Ureter (tissue), 1 donor: ENCODE measurements at places on chromosomes 2 and 18. TPM values are rescaled to one million over a fixed set of nuclear protein-coding genes. Genes with fewer than 3 reads are reported as not detected.

DNA sequence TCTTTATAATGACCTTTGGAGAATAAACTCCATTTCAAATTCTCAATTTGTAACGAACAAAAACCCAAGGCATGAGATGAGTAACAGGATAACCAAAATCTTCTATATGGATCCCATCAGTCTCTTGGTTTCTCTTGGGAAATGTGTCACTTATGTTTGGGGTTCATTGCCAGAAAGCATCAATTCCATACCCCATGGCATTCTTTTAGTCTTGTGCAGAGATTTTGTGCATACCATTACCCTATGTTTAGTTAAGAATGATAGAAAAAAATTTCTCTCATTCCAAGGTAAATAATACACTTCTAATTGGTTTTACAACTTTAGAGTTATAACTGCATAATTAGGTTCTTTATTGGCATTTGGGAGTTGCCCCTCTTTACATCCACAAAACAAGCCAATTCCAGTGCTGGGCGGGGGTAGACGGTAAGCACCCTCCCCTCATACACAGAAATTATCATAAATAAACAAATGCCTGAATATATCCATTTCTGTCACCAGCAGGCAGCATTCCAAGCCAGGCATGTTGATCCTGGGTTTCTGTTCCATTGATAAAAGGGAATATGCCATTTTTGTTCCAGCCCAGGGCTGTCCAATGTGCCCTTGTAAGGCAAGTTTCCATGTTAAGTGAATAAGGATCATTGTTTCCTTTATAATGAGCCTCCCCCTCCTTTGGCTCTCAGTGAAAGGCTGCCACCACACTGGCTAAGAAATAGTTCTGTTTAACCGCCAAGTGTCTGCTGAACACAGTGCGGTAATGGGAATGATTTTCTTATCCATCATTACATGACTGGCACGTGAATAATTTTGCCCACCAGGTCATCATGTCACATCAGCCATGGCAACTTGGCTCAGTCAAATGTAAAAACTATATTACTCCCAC lies 680.1 kb upstream of the ZEB2 start:
- no peak for DNase-seq

Gene PLGLB1
- 1.7 TPM for total RNA-seq

- DNase-seq = no peak
These were observed 75.6 kb downstream of the DCDC2C start for GRCh38 chr2:3778851-3779495.

Gene STARD6
- total RNA-seq = not detected

DNA sequence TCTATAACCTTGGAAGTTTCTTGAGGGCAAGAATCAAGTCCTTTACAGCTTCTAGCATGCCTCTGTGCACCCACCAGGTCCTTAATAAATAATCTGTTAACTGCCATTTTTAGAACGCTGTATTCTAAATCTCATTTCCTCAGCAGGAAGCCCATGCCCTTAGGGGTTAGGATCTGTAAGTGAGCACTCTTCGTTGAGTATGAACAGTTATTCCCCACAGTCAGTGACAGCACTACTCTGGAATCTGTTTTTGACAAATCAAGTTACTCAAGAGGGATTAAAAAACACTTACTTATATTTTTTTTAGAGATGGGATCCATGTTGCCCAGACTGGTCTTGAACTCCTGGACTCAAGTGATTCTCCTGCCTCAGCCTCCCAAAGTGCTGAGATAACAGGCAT lies 14.6 kb downstream of the PAIP2B start:
- no peak for DNase-seq

DNA sequence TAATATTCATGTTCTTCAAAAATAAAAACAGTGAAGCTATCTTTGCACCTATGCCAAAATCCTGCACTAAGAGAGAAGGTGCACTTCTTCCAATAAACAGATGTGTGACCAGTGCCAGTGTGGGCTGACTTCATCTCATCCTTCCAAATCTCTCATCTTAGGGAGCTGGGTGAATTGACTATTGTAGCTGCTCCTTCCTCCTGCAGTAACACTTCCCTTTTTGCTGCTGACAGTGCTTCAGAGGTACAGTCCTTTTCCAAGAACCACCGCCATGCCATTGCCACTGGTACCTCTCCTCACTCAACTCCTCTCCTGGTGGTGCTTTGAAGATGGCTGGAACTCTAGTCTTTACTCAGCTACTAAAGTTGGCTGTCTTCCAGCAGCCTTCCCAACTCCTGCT lies 42.1 kb upstream of the ARHGAP25 start:
- no peak for DNase-seq

DNA sequence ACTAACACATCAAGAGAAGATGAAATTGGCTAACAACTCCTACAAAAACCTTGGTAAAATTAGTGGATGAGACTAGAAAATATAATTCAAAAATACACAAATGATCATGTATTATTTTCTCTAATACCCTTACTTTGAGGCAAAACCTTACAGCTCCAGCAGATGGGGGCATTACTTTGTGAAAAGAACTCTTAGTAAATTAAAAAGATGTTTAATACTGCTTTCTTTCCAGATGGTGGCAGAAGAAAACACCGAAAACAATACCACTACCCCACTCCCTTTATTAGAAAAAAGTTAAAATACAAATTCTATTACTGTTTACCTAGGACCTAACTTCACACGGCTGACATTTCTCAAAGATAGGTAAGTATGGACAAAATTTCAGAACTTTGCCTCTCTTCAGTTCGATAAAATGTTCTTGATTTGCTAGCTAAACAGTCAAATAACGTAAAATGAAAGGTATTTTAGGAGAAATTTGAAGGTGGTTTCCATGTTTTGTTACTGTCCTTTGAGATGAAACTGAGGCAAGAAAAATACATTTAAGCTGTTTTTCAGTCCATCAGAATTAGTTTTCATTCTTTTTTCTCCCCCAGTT lies 30.6 kb downstream of the ORC4 start:
- DNase-seq = no peak

DNA sequence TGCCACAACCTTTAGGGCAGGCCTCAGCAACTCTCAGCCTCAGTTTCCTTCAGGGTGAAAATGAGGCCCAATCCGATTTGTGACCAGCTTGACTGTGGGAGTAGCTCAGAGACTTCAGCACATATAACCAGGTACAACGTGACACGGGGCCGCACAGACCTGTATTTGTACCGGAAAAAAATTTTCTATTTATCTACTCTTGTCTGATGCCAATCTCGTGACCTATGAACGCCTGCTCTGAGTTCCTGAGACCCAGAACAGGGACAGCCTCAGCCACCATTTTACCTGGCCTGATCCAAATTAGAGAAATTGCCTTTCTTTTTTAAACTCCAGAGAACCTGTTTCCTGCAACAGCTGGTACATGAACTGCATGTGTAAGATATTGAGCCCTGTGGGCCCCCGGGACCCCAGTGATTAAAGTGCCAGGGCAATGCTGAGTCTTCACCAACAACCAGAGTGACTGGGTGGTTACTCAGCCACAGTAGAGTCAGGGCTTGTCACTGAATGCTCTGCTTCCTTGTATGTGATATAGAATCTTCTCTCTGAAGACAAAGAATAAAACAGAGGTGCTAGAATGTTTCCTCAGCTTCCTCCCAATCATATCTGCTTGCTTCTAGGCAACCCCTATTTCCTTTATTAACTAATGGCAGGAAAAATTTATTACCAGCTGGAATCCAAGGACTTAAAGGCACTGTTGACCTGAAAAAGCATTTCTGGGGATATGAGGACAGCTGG lies 47.8 kb upstream of the FZD7 start:
- no peak for DNase-seq

Gene ZSWIM2
- not detected for total RNA-seq

Gene LIPG
- total RNA-seq = 6.2 TPM
